ENCODE measurements at places on chromosomes 6 and 20.

DNA sequence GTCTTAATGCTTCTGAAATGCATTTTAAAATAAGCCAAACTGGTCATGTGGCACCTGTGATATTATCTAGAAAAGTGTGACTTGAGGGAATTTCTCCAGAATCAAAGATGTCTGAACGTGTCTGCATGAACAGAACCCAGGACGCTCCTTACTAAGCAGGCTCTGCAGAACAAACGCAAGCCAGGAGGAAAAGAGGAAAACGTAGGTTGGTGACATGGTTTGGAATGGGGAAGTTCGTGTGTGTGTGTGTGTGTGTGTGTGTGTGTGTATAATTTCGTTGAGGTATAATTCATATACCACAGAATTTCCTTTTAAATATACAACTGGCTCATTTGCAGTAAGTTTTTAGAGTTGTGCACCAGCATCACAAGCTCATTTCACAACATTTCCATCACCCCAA is 200.5 kb upstream of the FOXQ1 start:
- DNase-seq: no peak

GRCh38 chr20:34099675-34100074 is 12.4 kb downstream of the EIF2S2 start:
- DNase-seq: no peak

DNA sequence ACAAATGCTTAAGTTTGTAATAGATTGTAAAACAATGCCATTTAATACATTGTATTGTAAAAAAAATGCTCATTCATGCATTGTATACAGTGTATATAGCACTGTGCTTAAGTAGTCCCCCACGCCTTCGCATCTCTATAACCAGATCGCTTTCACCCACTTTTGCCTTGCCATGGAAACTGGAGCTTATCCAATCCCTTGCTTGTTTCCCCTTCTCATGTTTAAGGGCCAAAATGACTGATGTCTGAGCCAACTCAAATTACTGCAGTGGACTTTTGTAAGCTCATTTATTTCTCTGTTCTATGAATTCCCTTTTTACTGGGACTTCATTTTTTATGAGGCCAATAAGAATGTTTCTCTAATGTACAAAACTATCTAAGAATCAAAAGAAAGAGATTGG is 730.9 kb upstream of the GJE1 start:
- no peak for DNase-seq

DNA sequence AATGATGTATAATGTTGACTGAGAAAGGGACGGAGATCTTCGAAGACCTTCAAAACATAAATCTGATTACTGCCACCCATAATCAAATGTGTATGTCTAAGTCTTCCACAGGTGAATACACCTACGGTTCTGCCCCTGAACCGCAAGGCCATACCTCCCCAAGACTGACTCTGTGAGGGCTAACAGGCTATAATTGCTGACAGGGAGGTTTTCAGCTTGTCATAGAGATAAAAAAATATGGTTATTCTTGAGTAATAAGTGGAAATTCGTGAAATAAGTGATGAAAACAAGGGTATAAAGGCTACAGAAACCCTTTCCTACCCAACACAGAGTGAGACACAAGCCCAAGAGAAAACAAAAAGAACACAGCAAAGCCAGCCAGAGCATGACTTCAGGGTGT is 188.9 kb downstream of the ATXN1 start:
- DNase-seq: no peak

DNA sequence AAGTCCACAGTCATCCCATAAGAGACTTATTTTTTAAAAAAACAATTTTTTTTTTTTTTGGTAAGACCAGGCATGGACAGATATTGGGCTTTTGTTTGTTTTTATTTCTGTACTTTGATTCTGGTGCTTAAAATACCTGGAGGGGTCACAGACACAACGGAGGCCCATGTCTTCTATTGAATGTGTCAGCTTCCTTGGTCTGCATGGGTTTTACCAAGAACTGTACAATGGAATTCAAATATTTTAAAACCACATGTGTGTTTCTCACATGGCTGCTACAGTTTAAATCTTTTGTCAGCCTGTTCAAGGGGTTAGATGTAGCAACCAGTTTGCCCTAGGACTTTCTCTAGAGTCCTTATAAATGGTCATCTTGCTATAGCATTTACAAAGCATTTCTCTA is 139.8 kb downstream of the SOX4 start:
- DNase-seq: no peak

DNA sequence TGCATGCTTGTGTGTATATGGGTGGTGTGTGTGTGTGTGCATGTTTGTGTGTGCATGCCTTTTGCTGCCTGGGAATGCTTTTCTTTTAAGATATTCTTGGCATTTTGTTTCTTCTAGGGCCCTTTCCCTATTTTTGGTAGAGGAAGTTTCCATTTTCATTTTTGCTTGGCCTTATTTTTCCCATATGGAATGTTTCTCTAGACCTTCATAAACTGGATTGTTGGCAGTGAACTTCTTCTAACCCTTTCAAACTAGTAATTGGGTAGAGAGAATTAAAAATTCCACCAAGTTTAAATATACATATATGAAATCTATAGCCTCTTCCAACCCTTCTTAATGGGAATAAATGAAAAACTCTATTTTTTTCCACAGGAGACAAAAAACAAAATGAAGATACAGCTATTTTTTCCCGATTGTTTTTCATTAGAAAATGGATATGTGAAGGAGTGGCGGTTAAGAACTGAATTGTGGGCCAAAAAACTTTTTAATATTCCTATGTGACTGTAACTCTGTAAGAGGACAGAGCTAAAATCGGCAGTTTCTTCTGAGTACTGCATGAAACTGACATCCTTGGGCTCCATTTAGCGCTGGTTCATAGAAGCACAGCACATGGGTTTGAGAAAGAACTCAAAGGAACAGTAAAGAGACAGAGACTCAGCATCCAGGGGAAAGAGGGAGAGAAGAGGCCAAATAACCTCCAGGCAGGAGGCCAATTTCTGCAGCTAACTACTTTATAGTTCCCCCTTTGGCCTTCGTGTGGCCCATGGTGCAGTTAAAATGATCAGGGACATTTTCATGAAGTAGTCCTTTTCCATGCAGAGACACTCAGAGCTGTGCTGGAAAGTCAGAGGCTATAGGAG is 102.1 kb downstream of the TMEM170B start:
- no peak for DNase-seq

GRCh38 chr20:25047766-25048165 is 10.2 kb downstream of the ACSS1 start:
- no peak for DNase-seq

DNA sequence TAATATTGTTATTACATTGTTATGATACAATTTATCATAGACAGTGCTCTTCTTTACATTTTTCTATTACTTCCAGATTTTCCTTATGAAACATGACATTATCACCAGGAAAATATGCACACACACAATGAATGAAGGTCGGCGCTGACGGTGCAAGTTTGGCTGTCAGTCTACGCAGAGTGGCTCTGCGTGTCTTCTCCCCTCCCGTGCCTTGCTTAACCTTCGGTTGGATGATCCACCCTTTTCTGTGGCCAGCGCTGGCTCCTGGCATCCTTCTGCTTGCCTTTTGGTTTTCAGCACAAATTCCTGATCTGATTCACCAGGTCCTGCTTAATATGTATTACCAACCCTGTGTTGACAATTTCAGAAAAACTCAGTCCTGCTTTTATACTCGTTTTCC is 157.4 kb downstream of the TSHZ2 start:
- no peak for DNase-seq

DNA sequence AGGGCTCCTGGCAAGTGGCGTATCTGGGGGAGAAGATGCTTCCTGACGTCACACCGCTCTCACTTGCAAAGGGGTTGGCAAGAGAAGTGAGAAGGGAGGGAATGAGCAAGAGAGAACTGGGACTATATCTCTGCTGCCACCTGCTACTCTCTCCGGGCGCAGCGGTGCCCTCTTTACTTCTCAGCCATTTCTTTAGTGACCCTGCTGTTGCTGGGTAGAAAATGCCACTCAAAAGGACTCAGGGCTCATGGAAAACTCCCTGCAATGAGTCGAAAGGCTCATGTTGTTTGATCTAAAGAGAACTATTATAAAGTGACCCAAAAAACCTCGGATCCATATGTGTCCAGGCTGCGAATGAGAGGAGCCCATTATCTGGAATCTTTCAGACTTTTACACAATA is 401.8 kb downstream of the SAMD5 start:
- DNase-seq: no peak

- DNase-seq: no peak
These were observed 61.1 kb downstream of the GRM4 start for GRCh38 chr6:34084591-34085290.

DNA sequence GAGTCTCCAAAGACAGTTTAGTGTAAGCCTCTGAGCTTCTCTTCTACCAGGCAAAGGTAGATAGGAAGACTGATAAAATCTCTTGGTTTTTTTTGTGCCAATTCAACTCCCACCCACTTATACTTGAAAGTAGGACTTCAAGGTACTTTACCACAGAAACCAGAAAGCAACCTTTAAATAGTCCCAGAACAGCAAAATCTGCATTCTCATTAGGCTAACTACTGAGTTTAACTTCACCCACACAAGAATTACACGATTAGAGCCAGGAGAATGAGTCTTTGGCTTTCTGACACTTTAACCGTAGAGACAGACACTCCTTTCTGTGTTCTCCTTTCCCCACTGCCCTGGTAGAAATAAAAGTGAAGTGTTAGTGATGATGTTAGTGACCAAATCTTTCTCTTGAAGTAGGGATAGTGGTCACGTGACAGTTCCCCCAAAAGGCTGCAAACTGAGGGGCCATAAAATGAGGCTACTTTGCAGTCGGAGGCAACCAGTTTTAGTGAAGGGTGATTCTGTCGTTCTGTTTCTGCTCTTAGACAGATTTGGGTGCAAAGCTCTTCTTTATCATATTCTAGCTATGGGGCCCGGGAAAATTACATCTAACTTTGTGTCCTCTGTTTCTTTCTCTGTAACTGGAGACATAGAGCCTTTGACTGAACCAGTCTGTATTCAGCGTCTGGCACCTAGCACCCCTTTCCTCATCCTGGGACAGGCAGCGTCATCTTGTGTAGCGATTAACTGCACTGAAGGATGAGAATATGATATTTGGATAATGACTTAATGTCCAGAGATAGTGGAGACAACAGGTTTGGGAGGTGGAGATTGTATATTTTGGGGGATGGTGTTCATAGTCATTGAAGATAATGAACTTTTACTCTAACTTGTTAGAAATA is 206.4 kb upstream of the CITED2 start:
- no peak for DNase-seq

DNA sequence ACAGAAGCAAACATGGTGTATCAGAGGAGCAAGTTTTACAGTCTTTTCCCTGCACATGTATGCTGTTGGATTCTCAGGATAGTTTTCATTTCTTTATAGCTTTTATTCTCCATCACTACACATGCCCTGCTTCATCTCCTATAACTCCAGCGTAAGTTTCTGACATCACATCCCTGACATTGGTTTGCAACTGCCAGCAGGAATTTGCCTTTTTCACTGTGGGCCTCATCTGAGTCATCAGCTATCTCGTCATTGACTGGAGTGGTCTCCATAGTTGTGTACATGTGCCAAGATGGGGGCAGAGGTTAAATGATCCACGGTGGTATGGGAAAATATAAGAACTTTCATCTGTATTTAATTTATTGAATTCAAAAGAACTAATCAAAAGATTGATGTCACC is 96.7 kb downstream of the SLX4IP start:
- peak; percentile 13 for DNase-seq

GRCh38 chr6:150409576-150410066 is 40.8 kb downstream of the IYD start:
- no peak for DNase-seq

GRCh38 chr6:7479801-7480266 is 61.6 kb upstream of the DSP start:
- DNase-seq: no peak

- no peak for DNase-seq
These were observed 67.2 kb upstream of the PTGIS start for GRCh38 chr20:49635166-49635565.

DNA sequence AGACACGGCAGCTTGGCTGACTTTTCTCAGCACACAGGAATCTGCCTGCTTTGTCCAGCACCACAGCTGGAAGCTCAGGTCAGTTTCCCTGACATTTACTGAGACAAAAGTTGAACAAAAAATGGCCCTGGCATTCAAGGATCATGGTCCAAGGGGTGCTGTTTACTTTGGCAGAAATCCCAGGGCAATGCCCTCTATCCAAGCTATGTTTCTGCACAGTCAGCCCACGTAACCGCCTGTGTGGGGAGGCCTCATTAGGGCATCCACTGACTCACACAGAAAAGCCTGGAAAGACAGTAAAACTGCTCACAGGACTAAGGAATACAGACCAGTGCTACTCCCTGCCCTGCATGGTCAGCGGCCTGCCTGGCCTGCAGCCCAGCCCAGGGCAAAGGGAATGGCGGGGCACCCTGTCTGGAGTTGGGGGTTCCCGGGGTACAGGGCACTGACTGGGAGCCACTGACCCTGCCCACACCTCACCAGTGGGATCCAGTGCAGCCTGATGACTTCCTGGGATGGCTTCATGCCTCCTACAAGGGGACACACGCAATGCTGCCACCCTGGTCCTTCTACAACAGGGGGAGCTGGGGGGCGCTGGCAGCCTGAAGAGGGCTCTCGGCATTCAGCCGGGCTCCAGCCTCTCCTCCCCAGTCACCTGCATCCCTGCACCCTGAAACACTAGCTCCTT is 77.1 kb downstream of the NINL start:
- peak; percentile 48 for DNase-seq

- DNase-seq: no peak
These were observed 1.3 kb upstream of the RING1 start for GRCh38 chr6:33206864-33207551.

DNA sequence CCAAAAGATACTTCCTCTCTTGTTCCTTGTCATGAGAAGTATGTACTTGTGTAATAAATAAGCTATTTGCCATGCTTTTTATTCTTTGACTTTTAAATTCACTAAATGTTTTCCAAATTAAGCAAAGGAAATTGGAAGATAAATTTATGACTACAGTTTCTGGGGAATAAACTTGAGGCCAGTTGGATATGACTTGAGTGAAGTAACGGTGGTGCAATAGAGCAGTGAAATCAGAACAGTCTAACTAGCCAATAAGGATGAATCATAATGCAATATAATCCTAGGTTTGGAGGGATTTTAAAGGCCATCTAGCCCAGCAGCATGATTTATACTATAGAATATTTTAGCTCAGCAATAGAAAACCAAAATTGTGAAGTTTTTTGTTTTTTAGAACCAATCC is 183.8 kb upstream of the TCF21 start:
- DNase-seq: peak; percentile 95

DNA sequence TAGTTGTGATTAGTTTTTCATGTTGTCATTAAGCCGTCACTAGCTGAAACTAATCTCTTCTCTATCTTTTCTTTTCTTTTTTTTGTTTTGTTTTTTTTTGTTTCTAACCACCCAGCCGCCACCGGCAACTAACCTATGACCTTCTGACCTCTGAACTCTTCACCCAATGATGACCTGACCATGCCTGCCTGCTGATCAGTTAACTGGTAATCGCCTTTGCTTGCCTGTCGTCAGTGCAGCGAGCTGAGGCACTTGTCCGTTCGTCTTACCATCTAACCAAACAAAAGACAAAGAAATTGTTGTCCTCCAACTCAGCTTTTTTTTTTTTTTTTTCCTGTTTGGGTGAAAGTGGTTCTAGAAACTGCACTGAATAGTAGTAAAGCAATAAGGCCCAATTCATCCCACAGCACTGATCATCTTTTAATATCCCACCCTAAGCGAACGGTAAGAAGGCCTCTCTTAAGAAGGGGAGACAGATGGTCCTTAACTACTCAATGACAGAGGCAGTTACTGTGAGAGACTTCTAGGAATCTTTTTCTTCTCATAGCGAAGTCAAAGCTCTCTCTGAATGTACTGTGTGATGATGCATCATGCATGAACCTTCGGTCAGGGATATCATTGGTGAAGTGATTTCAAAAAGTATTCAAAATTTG is 156.2 kb downstream of the QKI start:
- no peak for DNase-seq
